ENCODE measurements at places on chromosomes 11 and 22. TPM values are rescaled to one million over a fixed set of nuclear protein-coding genes. Genes with fewer than 3 reads are reported as not detected.

Gene FOLR1
- 4.1 TPM for polyA plus RNA-seq

- no peak for DNase-seq
Observed at GRCh38 chr11:121625777-121626506, 173.2 kb upstream of the SORL1-AS1 start.

Gene PARVA
- polyA plus RNA-seq: 49.9 TPM

DNA sequence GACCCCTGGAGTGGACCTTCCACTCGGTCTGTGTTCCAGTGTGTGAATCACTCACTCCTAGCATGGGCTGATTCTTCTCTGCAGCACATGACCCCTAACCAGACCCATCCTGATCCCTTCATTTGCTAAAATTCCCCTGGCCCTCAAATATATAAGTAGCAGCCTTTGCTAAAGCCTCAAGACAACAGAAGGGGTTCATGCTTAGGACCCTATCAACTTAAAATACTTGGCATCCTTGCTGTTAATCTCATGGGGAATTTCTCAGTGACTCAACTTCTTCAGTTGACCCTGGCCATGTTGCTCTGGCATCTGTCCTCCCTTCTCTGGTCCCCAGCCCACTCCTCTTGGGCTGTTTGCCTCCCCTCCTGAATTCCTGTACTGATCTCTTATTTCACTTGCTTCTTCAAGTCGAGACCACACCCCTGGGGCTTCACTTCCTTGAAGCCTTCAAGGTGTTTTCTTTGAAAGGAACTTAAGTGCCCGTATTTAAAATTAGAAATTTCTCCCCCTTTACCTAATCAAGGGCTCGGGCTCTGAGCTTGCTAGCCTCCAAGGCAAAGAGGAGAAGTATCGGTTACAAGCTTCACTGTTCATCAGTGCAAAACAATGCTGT lies 23.6 kb downstream of the NNMT start:
- no peak for DNase-seq

DNA sequence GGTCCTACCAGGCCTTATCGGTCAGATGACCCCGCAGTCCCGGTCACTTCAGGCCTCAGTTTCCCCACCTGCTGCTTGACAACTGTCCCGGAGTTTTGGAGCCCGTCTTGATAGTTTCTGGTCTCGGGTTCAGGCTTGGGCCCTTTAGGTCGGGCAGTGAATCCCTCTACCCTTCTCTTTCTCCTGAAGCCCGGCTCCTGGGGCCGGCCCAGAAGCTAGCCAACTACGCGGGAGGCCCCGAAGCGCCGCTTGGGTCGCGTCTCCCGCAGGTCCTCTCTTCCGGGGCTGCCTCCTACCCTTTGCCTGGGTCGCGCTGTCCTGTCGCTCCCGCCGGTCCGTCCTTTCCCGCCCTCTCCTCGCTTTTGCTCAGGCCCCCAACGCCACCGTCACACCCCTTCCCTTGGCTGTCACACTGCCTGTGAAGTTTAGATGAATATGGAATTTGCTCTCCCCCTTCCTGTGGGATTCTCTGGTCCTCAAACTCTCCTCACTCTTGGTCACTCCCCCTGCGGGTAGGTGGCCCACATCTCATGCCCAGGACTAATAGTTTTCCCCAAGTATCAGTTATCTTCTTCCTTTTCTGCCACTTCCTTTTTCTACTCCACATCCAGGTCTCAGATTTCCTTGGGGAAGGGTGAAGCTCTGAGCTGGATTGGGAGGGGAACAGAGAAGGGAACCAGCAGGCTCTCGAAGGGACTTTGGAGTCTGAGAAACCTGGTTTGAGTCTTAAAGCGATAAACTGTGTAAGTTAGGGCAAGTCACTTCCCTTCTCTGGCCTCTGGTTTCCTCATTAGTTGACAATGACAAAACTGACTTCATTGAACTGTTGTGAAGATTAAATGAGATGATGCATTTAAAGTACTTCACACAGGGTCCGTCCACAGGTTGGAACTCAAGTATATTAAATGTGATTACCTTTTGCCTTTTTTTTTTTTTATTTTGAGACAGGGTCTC lies 790 bp downstream of the RAB1B start:
- DNase-seq: no peak

GRCh38 chr22:33902073-33902472 lies 18.2 kb downstream of the LARGE1 start:
- no peak for DNase-seq

Gene SUSD2
- 0.91 TPM for polyA plus RNA-seq

DNA sequence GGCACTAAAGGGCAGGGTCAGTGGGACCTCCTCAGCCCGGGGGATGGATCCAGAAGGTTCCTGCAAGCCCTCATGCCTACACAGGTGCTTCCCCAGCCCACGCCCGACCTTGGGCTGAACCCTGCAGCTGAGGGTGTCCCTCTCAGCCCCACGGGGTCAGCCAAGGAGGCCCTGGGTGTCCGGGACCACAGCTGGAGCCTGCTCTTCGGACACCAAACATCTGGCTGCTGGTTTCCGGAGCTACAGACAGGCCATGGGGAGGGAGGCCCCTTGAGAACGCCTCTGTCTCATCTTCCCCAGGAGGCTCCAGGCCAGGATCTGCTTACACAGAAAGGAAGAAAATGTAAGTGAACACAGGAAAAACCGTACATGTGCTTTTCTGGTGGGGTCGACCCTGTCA lies 355.7 kb downstream of the MN1 start:
- no peak for DNase-seq

Gene FKBP2
- polyA plus RNA-seq: 43.2 TPM

DNA sequence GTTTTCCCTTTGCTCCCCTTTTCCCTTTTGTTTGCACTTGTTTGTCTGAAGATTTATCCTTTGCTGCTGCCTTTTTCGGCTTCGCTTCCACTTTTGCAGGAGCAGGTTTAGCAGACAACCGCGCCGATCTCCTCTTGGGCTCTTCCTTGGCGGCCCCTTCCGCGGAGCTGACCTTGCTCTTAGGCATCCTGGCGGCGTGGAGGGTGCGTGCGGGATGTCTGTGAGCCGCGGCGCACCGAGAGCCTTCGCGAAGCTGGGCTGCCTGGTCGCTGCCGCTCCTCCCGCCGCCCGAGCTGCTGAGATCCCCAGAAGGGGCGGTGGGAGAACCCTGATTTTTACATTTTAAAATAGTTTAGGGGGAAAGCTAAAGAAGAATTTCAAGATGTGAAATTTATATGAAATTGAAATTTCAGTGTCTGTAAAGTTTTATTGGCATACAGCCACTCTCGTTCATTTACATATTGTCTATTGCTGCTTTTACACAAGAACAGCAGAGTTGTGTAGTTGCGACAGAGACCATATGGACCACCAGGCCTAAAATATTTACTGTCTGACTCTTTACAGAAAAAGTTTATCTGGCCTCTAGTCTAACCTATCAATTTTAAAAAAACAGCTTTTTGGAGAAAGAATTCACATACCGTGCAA lies 105.2 kb upstream of the RRM1 start:
- DNase-seq: no peak

Gene NLRP14
- polyA plus RNA-seq: not detected

Gene CECR2
- polyA plus RNA-seq: 23.2 TPM

Gene RBX1
- polyA plus RNA-seq: 63.4 TPM

DNA sequence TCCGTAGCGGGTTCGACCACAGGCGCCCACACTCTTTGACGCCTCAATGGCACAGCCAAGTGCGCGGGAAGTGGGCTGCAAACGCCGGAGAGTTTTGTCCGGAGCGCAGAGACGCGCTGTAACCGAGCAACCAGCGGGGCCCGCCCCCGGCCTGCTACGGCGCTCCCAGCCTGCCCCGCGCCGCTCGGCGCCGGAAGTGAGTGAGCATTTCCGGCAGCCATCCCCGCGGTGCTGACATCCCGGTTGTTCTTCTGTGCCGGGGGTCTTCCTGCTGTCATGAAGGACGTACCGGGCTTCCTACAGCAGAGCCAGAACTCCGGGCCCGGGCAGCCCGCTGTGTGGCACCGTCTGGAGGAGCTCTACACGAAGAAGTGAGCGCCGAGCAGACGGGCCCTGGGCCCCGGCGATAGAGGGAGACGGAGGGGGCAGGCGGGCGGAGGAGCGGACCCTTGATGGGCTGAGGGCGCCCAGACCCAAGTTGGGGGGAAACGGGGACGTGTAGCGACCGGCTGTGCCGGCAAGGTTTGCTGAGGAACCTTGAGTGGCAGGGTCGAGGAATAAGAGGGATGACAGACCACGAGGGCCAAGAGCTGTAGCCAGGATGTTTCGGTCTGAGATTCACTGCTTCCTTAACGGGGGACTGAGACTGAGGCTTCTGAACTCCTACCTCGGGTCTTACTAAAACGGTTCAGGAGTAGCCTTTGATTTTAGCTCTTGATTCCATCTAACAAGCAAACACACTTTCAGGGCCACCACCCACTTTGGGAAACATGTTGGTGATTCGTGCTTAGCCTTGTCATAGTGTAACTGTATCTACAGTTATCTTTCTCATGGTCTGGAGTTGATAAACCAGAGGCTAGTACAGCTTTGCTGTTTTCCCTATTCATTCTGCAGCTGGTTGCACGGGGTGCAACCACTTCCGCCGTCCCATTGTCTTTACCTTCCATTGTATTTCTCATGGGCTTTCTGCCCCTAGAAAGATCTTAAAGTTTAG lies at the start of gene PSMD13:
PSMD13 (plus strand) TSS at position 203 of the 994 bp plus-strand sequence; CDS start at position 277, 74 bp downstream.
- peak; percentile 70 for DNase-seq

Gene SEC14L3
- polyA plus RNA-seq: 0.09 TPM

GRCh38 chr11:82871646-82872045 lies 28.6 kb downstream of the PRCP start:
- DNase-seq: no peak

GRCh38 chr11:117217141-117218084 lies 14.5 kb downstream of the PCSK7 start:
- DNase-seq: no peak

Gene SORL1
- polyA plus RNA-seq: 1.9 TPM

DNA sequence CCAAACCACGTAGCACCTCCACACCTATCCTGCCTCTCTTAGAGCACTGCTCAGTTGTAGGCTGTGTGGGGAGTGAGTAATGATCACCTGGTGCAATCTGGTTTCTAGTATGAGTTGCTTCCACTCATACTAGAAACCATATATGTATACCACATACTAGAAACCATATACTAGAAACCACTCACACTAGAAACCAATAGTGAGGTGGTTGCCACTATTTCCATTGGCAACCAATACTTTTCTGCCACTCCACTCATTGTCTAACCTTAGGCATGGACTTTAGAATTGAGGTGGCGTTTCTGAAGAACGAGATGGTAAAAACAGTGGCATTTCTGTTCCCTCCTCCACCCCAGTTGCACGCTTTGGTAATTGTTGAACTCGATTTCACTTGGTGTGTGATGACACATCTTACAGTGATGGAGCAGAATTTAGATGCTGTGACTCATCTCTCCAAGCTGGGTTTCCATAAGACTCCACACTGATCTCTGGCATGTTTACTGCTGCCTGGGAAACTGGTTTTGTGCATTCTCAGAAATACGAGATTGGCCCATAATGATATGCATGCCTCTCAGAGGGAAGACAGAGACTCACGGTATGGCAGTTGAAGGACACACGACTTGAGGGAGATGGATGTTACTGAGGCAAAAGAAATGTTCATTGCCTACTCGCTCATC lies 82.9 kb downstream of the KIRREL3 start:
- DNase-seq: no peak

Gene FJX1
- polyA plus RNA-seq: 6.0 TPM

GRCh38 chr22:31286360-31287255 lies 5.7 kb downstream of the PIK3IP1 start:
- DNase-seq: no peak

GRCh38 chr11:60971520-60971919 lies at the start of gene CD6:
Gene CD6, plus strand, starts transcription at chr11:60971680. Its CDS starts 186 bp downstream, at chr11:60971866.
- DNase-seq: no peak

GRCh38 chr22:30481711-30482110 lies 9.9 kb upstream of the SEC14L3 start:
- DNase-seq: no peak

DNA sequence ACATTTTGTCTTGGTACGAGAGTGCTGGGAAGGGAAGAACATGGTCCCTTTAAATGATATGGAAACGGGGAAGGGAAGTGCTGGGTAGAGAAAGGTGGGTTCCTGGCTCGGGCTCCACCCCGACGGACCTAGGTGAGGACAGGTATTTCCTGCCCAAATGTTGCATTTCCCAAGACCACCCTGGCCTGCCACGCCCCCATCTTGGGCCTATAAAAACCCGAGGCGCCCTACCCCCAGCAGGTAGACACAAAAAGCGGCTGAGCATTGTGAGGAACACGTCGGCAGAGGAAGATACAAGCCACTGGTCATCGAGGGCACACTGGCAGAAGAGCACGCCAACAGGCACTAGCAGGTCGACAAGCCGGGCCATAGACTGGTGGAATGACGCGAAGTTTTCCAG lies 99.4 kb downstream of the AASDHPPT start:
- DNase-seq: no peak

DNA sequence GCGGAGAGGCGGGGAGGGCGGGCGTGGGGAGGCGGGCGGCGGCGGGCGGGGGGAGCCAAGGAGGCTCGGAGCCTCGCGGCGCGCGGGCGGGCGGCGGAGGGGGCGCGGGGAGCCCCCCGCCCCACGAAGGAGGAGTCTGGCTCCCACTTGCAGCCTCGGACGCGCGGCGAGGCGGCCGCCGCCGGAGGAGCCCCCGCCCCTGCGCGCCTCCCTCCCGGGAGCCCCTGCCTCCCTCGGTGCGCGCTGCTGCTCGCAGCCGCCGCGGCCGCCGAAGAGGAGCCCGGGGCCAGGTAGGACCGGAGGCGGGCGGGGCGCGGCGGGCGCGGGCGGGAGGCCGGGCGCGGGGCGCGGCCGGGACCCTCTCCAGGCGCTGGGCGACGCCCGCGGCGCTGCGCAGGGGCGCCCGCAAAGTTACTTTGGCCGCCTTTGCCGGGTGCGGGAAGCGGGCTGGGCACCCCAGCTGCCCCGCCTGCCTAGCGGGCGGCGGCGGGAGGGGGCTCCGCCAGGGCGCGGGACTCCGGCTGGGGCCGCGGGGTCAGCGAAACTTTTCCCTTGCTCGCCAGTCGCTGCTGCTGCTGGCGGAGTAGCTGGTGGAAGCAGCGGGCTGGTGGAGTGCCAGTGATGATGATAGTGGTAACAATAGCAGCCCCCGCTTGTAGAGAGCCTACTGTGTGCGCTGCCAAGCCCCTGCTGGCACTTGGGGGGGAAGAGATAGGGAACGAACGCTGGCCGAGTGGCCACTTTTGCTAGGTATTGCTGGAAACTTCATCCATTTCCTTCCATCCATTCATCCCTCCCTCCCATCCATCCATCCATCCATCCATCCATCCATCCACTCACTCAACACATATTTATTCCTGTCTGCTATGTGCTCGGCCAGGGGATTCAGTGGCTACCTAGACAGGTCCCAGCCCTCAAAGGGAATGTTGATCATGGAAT lies at the start of gene MPPED1:
MPPED1 (plus strand) TSS at position 146 of the 939 bp plus-strand sequence. CDS start 12,972 bp downstream, outside the sequence.
- no peak for DNase-seq

Gene TMPRSS13
- polyA plus RNA-seq: 0.19 TPM

DNA sequence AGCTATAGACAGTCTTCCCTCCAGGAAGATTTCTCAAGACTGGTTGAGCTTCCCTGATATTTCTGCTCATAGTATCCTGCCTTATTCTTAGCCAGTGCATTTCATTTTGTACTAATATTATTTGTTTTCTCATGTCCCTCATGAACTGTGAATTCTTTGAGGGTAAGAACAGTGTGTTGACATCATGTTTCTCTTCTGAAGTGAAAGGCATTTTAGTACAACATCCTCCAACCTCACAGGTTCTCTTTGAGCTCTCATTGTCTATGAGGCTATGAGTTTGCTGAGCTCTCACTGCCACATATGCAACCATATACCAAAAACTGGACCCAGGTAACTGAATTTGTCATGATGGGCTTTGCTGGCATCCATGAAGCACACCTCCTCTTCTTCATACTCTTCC lies at the start of gene OR6Q1:
OR6Q1 (plus strand) TSS at position 301 of the 400 bp plus-strand sequence; CDS start at position 301, 0 bp downstream.
- DNase-seq: no peak

Gene MMP27
- not detected for polyA plus RNA-seq

Gene TMEM45B
- 0.48 TPM for polyA plus RNA-seq

GRCh38 chr11:126102436-126102981 lies 39.8 kb upstream of the CDON start:
- DNase-seq: no peak

GRCh38 chr22:25890651-25891050 lies 148.7 kb downstream of the MYO18B start:
- no peak for DNase-seq

Gene TECTA
- polyA plus RNA-seq: 1.6 TPM
